Stimulated activated CD4-positive, alpha-beta T cell treated with anti-CD3 and anti-CD28 coated beads, Interleukin-1b, Interleukin-23, amount 100 ng/mL, for 24 hours (primary cell): ENCODE measurements at places on chromosomes 1 and 21.

DNA sequence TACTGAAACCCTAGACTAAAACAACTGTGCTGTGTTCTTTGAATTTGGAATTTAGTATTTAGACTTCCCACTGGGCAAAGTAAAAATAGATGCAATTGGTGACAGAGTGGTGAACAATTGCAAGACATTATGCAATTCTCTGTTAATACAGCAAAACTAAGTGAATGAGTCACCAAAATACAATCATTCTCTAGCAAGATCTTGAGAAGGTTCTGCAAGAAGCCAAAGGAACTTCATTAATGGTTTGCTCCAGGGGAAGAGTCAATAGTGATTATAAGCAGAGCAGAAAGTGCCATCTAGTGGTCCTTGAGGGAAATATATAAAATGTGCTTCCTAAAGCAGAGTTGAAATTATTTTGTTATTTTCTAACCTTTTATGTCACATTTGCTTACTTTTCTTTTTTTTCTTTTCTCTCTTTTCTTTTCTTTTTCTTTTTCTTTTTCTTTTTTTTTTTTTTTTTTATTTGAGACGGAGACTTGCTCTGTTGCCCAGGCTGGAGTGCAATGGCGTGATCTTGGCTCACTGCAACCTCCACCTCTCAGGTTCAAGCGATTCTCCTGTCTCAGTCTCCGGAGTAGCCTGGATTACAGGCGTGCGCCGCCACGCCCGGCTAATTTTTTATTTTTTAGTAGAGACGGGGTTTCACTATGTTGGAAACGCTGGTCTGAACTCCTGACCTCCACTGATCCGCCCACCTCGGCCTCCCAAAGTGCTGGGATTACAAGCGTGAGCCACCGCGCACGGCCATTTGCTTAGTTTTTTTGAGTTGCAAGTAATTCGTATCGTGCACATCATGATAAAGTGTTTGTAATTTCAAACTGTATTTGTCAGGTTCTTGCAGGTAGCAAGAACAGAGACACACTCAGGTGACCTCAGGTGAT, 99.2 kb downstream of the CTH start:
- DNase-seq: no peak

DNA sequence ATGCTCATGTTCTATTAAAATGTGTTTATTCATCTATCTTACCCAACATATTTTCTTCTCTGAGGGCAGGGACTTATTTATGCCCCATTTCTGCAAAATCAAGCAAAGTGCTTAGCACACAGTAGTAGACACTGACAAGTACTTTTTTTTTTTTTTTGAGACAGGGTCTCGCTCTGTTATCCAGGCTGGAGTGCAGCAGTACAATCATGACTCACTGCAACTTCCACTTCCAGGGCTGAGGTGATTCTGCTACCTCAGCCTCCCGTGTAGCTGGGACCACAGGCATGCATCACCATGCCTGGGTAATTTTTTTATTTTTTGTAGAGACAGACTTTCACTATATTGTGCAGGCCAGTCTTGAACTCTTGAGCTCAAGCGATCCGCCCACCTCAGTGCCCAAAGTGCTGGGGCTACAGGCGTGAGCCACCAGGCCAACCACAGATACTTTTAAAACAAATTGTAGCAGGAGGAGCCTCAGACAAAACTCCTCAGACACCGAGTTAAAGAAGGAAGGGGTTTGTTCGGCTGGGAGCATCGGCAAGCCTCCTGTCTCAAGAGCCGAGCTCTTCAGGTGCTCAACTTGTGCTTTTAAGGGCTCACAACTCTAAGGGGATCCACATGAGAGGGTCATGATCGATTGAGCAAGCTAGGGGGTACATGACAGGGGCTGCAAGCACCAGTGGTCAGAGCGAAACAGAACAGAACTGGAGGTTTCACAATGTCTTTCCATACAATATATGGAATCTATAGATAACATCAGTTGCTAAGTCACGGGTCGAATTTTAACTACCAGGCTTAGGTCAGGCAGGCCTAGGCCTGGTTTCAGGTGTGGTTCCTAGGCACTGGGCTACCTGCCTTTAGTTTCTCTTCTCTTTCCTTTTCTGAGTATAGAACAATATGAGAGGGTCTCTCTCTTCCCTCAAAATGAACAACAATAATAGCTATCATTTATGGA, 5.7 kb upstream of the TMEM167B start:
- DNase-seq: no peak

DNA sequence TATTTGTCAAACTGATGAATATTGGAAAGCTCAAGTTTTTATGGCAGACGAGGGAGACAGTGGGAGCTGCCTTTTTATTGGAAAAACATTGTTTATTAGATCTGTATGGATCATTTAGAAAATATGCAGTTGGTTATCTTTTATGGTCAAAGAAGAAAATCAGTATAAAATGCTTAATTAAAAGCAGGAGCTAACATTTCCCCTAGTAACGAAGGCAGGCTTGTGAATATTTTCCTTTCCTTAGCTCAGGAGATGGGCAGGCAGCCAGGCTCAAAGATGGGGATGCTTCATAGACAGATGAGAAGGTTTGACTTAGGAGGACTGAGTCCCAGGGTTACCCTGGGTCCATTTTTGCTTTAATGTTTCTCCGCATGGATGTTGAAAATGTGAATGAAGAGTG, 26.0 kb downstream of the ROR1 start:
- DNase-seq: no peak

DNA sequence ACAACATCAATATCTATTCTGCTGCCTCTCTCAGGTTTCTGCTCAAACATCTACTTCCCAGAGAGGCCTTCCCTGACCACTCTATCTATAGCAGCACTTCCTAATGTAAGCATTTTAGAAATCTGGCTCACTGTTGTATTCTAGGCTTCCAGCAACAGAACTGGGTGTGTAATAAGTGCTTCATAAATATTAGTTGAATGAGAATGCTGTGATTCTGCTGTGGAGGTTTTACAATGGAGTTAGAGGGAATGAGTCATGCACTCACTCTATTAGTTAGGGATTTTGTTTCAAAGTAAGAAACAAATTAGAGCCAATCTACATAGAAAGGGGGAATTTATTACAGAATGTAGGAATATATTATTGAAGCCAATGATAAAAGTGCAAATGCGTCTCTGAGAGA, 38.6 kb upstream of the SLC35F3 start:
- DNase-seq: no peak

- no peak for DNase-seq
Observed at GRCh38 chr1:162573136-162573535, 11.6 kb downstream of the UAP1 start.

- DNase-seq: no peak
Observed at GRCh38 chr1:236181059-236181458, 38.7 kb downstream of the GPR137B start.

- no peak for DNase-seq
Observed at GRCh38 chr1:36239941-36240637, 15.8 kb downstream of the THRAP3 start.
